Activated CD4-positive, alpha-beta T cell treated with anti-CD3 and anti-CD28 coated beads, Interleukin-2, amount 10 ng/mL, durations not matched to agents 7 days and 5 days (primary cell): ENCODE measurements at places on chromosomes 3 and 15. TPM values are rescaled to one million over a fixed set of nuclear protein-coding genes. Genes with fewer than 3 reads are reported as not detected.

Gene UQCRC1
- total RNA-seq: 150 TPM

Gene IL5RA
- total RNA-seq: not detected

Gene RBPMS2
- total RNA-seq: 0.10 TPM

Gene STRC
- 0.33 TPM for total RNA-seq

Gene TRA2B
- total RNA-seq: 284 TPM
